ENCODE measurements at places on chromosomes 1 and 21.

- DNase-seq, result no peak
Observed at GRCh38 chr1:212367474-212368072, 47.1 kb downstream of the PACC1 start.

DNA sequence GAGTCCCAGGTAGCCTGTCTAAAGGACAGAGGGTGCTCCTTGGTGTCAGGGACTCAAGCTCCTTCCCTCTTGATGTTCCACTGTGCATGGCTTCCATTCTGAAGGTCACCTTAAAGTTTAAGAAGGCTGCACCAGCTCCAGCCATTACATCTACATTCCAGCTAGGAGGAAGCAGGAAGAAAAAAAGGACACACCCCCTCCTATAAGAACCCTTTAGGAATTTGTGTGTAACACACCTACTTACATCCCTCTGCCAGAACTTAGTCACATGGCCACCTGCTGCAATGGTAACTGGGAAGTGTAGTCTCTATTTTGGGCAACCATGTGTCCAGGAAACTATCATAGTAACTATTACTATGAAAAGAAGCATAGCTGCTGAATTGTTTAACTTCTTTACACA, 161.6 kb upstream of the KLHDC7A start:
- DNase-seq, result no peak

- DNase-seq, result no peak
Observed at GRCh38 chr1:37616330-37616729, 18.4 kb downstream of the RSPO1 start.

- DNase-seq, result no peak
Observed at GRCh38 chr1:3590139-3590763, 21.1 kb downstream of the MEGF6 start.

DNA sequence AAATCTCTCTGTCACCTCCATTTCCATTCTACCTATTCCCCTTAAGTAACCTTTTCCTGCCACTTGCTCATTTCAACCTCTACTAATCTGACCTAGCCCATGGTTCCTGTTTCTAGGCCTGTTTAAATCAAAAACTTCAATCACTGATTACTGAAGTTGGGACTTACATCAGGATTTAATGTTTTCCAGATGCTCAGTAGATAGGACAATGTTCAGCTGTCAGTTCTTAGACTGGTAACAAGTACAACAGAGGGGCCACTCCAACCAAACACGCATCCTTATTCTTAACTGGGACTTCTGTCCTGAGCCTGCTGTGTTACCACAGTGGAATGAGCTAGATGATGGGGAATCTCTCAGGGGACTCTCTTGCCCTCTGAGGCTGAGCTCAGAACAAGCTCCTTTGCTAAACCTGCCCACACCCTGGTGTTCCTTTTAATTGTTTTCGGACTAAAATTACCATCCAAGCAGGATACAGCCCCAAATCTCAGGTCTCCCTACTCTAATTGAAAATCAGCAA, 974.6 kb downstream of the TTLL7 start:
- DNase-seq, result no peak

GRCh38 chr1:214637722-214638458, 34.9 kb downstream of the CENPF start:
- peak; percentile 54 for DNase-seq

DNA sequence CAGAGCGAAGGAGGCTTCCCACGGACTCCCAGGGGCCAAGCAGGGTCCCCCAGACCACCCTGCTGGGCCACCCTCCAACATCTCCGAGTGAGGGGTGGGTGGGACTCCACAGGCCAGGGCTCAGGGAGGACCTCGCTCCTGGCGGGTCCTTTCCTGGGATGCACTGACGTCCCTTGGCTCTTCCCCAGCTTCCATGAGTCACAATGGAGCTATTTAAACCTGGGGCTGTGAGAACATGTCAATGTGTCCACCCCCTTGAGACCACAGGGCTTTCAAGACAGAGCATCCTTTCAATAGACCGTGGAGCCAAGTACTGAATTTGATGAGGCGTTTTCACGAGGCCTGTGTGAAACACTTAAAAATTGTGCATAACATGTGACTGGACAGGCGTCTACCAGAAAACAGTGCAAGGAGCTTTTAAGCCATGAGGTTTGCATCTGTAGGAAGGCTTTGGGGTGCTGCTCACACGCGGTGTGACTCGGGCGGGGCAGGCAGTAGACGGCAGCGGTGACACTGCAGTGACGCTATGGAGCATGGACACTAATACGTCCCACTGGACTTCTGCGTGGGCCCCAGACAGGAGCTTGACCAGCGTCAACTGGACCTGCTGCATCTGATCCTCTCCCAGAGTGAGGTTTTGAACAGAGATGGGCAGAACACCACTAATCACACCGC, 24.1 kb upstream of the NPHP4 start:
- DNase-seq, result no peak

DNA sequence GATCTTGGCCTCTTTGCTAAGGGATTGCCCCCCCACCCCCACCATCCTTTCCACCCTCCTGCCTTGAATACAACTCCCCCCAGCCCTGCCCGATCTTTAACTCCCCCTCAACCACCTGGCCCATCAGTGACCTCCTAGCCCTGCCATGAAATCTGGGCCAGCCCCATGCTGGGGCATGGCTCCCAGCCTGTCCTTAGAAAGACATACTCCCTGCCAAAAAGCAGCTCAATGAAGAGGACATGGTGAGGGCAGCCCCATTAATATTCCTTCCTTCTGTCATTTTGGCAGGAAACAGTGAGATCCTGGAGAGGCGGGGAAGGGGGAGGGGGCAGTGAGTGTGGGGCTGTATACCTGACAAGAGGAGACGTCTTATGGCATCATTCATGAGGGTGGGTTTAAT, 66.8 kb upstream of the DISP3 start:
- DNase-seq, result no peak

- no peak for DNase-seq
Observed at GRCh38 chr1:204589409-204590038, 73.3 kb downstream of the MDM4 start.

DNA sequence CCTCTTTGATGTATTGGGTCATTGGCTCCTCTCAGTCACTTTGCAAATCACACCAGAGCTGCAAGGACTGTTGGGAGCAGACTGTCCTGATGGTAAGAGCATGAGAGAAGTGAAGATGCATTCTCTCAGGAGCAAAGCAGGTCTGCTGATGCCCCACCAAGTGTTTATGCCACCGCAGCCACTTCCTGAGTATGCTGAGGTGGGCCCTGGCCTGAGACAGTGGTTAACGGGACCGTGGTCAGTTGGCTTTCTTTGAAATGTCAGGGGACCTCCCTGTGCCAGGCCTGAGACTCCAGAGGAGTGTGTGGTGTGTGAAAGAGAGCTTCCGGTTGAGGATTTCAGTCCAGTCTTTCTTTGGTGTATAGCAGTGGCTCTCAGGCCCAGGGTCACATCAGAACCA, 79.4 kb downstream of the SPATA46 start:
- DNase-seq, result no peak

GRCh38 chr1:53686091-53686964, 52.6 kb downstream of the GLIS1 start:
- DNase-seq, result no peak

DNA sequence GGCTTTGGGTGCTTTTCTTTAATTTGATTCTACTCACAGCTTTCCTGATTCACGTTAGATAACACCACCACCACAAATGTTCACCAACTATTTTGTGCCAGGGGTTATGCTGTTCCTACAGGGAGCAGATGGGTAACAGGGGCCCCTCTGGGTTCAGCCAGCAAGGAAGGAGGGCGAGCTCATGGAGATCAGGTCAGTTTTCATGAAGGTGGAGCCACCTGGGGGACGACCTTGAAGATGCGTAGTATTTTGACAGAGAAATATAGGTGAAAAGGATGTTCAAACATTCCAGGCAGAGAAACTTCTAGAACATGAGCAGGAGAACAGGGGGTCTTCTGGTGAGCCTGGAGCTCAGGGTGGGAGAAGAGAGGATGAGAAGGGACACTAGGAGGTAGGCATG, 28.9 kb downstream of the KIAA0040 start:
- no peak for DNase-seq

Data from CD4-positive, alpha-beta T cell treated with Interferon alpha-2 for 1 hour (primary cell).